ENCODE measurements at places on chromosomes 5 and 9.

GRCh38 chr5:2451100-2451499 is 300.4 kb downstream of the IRX2 start:
- no peak for DNase-seq

DNA sequence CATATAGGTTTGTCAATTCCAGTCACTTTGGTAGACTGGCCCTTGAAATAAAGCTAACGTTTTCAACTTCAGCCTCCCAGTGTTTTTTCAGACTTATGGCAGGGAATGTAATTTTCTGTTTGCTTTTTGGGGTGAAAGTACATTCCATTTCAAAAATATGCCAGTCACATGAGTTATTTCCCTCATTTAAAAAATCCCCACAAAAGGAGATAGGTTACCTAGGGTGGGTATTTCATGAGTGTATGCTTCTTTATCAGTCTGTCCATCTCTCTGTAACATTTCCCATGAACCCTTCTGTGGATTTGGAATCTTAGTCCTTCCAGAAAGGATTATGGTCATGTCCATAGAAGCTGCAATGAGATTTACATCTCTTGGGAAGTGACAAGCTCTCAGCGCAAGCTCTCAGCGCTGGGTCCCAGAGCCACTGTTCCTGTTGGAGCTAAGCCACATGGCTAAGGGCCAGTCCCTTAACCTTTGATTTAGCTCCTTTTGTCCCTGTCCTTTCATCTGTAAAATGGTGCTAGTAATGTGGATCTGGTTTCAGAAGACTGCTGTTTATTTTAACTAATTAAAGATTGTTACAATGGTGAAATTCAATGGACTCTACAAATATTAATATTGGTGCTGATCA is 294.9 kb downstream of the NR3C1 start:
- no peak for DNase-seq

DNA sequence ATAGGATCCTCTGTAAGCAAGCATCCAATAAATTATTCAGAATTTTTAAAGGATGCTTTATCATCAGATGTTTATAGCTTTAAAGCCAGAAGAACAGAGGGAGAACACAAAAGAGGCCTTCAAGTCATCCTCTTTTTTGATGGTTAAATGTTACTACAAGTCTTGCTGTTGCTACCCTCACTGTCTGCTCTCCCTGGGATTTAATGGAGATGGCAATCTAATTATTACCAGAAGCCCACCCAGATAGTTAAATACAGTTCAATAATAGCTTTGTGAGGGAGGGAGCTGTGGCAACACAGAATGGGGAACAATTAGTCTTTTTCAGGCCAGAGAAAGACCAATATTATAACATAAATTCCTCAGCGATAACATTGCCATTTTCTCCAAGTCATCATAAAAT is 87.0 kb upstream of the ACTBL2 start:
- DNase-seq: no peak

- DNase-seq: no peak
Observed at GRCh38 chr5:81205058-81205457, 28.1 kb upstream of the CKMT2 start.

GRCh38 chr5:35902046-35902672 is 36.3 kb downstream of the CAPSL start:
- DNase-seq: no peak

DNA sequence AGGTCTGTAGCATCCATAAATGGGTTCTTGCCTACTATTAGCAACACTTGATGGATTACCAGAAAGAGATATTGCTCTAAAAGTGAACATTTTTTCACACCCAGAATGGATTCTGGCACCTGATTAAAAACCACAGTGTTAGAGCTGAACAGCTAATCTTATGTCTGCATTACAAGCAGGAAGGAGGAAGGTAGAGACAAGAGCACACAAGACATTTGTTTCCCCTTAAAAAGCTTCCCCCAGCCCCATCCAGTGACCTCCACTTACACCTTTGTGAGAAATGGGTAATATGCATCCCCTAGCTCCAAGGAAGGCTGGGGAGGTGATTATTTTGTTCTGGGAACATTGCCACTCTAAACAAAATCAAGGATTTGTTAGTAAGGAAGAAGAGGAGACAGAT is 12.0 kb upstream of the TRIM36 start:
- DNase-seq: no peak

GRCh38 chr9:130824079-130824478 is 11.0 kb upstream of the ABL1 start:
- no peak for DNase-seq

- DNase-seq: peak; percentile 3
Observed at GRCh38 chr5:50564079-50564478, 102.4 kb upstream of the PARP8 start.

DNA sequence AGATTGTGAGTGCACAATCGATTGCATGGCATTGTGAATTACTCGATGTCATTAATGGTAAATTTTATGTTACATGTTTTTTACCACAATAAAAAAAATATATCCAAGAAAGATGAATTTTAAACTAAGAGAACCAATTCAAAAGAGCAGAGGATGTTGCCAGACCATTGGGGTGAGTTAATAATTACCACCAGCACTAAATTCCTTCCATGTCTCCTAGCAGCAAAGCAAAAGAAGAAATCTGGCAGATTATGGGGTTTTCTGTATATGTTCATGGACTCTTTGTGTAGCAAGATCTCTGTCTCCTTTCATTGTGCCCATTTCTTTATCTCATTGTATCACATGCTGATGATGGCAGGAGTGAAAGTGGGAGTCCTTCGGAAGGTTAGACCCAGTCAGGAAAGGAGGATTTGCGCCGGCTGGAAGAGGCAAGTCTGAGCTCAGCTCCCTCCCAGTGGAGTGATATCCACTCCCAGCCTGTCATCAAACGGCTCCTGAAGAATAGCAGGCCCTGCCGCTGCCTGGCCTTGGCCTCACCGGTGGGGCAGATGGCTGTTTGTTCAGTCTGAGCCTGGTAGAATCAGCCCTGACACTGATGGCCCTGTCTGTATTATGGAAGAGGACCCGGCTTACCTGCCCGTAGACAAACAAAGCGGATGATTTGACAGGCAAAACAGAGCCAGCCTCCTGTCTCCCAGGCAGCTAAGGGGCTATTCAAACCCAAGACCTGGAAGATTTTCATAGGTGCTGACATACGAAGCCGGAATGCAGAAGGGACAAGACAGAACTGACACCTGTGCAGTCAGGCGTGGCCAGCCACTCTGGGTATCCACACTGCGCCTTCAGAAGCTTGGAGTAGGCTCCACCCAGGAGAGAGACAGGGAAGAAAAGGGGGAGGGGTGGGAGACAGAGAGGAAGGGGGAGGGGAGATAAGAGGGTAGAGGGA is 21.9 kb upstream of the FOXE1 start:
- DNase-seq: no peak

DNA sequence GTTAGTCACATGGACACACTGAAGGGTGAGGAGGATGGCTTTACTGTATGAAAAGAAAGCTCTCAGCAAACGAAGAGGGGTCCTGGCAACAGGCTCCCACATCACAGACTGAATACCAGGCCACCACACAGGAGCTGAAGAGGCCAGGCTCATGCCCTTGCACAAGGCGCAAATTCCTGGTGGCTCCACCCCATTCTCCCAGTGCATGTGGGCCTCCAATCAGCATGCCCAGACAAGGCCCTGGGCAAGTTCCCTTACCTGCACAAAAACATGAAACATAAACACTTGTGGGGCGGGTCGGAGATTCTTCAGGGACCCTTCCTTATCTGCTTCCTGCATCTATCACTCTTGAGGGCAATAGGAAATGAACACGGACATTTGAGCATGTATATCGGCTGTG is 935.8 kb upstream of the EDIL3 start:
- DNase-seq: no peak

- DNase-seq: peak; percentile 45
Observed at GRCh38 chr5:151068433-151069197, 12.2 kb downstream of the TNIP1 start.

DNA sequence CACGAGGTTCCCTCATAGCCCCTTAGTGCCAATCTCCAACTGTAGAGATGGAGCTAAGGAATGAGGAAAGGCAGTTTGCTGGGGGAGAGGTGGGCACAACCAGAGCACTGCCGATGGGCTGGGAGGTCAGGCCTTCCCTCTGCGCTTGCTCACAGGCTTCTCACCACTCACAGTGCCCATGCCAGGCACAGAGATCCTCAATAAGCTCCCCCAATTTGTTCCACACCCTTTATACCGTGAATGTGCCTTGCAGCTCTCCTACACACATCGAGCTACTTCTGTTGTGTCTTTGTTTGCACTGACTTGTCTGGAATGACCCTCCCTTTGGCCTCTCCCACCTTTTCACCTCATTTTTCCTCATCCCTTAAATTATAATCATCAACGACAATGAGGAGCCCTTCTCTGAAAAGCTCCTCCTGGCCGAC is 1.6 kb upstream of the HK3 start:
- no peak for DNase-seq

DNA sequence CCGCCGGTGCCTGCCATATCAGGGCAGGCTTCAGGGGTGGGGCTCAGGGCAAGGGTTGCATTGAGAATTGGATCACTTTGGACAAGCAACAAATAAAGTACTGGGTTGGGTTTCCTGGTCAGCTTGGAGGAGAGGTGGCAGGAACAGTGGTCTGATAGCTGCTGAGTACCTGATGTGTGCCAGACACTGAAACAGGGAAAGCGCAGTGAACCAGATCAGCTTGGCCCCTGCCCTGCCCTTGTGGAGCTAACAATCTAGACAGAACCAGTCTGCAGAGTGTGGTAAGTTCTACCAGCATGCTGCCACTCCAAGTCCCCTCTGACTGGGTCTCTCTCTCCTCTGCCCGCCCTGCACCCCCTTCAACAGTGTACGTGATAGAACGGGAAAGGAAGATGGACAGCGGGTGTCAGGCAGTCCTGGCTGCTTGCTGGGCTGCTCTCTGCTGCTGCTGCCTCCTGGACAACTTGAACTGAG is 53.4 kb downstream of the CYSTM1 start:
- DNase-seq: no peak

DNA sequence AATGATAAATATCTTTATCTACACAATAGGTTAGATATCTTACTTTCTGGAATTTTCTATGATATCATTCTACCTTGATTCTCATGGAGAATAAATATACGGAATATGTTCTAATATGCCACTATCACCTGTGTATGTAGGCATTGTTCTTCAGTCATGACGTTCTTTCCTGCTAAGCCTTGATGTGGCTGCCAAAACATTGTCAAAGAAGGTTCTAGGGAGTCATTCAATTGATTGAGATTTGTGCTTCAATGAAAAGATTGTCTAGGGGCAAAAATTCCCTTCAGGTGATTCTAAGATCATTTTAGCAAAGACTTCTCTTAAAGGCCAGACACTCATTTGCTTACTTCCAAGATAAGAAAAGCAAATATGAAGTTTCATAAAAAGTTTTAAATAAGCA is 118.1 kb downstream of the MAT2B start:
- DNase-seq: no peak

DNA sequence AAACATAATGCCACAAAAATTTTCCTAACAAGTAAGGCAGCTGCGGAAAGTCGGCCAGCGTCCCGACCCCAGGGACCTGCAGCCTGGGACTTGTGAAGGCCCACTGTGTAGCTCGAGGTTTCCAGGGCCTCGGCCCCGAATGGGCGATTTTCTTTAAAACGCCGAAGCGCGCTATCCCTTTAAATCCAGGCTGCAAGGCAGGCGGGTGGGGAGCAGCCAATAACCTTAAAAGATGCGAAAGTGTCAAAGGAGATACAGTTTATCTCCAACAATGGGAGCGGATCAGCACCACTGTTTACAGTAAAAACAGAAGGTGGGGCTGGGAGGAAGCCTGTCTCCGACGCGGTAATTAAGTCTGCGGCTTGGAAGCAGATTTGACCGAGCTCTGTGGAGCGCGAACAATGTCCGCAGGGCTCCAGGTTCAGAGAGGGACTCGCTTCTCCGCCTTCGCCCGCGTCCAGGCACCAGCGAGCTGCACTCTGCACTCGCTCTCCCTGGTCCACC is 1.7 kb upstream of the ZSWIM6 start:
- no peak for DNase-seq

DNA sequence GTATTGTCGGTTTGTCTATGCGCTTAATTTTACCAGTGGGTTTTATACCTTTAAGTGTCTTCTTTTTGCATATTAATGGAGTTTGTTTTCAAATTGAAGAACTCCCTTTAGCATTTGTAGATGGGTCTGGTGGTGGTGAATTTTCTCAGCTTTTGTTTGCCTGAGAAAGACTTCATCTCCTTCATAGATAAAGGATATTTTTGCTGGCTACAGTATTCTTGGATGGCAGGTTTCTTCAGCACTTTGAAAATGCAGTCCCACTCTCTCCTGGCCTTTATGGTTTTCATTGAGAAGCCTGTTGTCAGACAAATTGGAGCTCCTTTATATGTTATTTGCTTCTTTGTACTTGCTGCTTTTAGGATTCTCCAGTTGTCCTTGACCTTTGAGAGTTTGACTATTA is 142.1 kb downstream of the RAB3C start:
- DNase-seq: no peak

DNA sequence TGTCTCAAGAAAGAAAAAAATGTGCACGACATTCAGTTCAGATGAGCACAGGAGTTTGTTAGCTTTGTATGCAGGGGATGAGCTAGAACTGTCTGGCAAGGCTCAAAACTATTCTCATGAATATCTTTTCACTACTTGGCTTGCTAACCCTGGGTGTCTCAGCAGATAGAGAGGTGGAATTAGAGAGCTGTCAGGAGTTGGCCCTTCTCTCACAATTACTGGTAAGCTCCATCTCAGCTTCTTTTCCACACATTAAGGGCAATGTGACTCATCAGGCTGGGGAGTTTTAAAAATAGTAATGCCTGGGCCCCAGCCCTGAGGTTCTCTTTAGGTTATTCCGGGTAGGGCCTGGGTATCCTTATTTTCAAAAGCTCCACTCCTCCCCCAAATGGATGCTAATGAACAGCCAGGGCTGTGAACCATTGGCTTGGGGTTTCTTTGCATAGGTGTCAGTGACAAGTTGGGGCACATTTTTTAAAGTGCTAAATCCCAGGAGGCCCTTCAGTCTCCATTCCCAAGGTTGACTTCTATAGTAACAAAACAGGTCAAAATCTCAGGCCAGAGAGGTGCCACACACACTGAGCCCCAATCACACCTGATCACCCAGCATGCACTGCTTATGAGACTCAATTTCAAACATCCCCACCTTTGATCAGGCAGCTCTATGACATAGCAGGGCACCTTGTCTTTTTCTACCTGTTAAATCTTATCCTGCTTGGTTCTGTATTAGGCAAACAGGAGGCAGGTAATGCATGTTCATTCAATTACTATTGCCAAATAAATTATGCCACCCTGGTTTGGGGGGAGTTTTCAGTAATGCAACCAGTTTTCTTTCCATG is 239.7 kb upstream of the DAP start:
- no peak for DNase-seq

- DNase-seq: no peak
Observed at GRCh38 chr5:112594095-112594850, 143.4 kb upstream of the APC start.

DNA sequence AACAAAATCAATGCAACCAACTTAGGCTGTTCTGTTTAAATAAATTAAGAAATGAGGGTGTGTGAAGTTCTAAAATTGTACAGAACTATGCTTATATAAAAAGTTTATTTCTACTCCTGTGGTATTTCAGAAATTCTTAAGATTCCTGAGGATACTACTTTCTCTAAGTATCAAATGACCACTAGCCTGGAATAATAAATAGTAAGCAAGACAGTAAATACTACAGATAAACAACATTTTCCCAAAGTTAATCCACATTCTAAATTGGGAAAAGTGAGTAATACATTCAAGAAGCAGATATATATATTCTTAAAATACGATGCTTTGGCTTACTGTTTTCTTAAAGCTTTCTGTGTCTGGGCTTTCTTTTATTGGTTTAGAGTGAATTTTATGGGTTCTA is 29.5 kb downstream of the CCNH start:
- no peak for DNase-seq

- DNase-seq: peak; percentile 84
Observed at GRCh38 chr5:138337685-138338410, at the start of gene FAM53C. Gene FAM53C, plus strand, starts transcription at chr5:138338266. Its CDS starts 3,070 bp downstream, at chr5:138341336.

- no peak for DNase-seq
Observed at GRCh38 chr5:2550509-2550908, 201.0 kb downstream of the IRX2 start.

All from activated CD4-positive, alpha-beta T cell treated with anti-CD3 and anti-CD28 coated beads for 24 hours (primary cell).